ENCODE measurements at places on chromosomes 6 and 20.

- no peak for DNase-seq
Observed at GRCh38 chr6:4743062-4743461, 33.1 kb upstream of the CDYL start.

DNA sequence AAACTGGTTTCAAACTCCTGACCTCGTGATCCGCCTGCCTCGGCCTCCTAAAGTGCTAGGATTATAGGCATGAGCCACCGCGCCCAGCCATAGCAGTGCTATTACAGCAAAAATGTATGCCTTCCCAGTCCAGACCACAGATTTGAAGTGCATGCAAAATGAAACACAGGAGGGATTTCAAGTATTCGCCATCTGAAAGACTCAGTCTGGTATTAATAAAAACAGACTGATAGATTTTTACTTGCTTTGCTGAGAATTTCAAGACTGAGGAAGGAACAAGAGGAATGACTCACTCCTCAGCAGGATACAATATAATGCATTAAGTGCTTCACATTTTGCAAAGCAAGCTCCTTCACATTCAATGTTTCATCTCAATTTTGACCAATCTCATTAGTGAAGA, 134.9 kb downstream of the TMEM200A start:
- DNase-seq, result no peak

DNA sequence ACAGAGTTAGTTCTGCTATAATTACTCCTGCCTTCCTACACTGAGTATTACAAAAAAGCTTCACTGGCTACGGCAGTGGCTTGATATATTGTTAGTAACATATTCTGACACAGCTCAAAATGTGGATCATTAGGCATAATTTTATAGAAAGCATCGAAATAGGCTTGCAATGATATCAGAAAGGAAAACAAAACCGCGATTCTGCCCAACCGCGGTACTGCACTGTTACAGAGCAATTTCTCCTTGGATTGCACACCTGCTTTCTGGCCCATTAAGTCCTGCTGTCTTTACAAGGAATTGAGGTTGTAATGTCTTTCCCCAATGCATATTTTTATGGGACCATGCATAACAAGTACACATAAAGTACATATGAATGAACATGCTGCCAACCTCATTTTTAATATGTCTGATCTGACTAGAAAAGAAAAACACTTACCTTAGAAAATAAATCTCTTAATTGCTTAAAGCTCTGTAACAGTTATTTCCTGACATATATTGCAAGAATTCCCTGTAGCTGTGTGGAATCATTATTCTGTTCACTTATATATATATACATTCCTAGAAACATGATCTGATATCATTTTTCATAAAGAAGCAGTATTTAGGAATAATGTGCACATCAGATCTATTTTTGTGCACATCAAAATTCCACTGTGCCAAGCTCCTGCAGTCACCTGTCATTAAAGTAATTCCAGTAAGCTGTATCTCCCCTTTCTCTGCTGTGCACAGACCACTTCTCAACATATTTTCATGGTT, 763.9 kb downstream of the HACE1 start:
- no peak for DNase-seq

- no peak for DNase-seq
Observed at GRCh38 chr6:110357664-110358552, at the start of gene METTL24. Gene METTL24 (minus strand): TSS chr6:110358349. CDS start chr6:110358272, 77 bp downstream.

DNA sequence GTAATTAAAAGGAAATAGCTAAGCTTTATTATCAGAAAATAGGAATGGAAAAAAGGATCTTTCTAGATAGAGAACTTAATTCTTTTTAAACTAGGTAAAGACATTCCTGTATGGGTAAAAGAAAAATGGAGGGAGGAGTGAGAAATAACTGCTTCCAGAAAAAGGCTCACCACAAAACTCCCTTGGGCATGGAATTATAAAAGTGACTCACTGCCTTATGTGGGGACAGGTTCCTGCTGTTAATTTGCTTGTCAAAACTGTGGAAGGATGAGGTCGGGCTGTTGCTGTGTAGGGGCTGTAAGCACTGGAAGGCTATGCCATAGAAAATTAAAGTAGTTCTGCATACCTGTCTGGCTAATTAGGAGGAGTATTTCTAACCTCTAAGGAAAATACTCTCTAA, 158.7 kb downstream of the UBE3D start:
- no peak for DNase-seq

DNA sequence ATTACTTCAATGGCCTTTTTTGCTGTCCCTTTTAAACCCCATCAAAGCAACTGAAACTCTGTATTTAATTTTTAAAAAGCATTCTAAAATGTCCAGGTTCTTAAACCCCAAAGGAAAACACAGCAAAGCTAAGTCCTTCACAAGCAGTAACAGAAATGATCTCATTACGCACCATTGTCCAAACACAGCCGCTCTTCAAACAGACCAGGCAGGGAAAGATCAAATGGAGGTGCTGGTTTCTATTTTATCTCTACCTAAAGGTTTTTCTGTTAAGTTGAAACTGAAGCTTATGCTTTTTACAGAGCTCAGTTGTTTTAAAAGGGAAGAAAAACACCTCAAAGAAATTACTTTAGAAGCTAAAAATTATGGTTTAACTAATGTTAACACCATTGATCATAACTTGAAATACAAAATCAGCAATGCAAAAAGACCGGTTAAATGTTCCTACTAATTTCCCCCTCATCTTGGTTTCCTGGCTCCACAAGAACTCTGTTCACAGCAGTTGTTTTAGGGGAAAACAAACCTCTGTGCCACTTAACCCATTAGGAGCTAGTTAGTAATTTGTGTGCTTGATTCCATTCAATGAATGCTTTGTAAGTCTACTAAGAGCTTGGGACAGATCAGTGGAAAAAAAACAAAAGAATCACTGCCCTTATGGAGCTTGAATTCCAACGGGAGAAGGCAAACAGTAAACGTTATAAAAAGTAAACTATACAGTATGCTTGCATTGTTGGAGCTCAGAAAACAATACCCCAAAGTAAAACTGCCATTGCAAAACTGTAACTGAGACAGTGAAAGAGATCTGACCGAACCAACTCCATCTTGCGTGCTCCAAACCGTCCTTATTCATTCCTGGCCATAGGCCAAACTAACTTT, 87.4 kb downstream of the CD24 start:
- no peak for DNase-seq

GRCh38 chr20:59662856-59663512, 58.6 kb downstream of the PHACTR3 start:
- no peak for DNase-seq

DNA sequence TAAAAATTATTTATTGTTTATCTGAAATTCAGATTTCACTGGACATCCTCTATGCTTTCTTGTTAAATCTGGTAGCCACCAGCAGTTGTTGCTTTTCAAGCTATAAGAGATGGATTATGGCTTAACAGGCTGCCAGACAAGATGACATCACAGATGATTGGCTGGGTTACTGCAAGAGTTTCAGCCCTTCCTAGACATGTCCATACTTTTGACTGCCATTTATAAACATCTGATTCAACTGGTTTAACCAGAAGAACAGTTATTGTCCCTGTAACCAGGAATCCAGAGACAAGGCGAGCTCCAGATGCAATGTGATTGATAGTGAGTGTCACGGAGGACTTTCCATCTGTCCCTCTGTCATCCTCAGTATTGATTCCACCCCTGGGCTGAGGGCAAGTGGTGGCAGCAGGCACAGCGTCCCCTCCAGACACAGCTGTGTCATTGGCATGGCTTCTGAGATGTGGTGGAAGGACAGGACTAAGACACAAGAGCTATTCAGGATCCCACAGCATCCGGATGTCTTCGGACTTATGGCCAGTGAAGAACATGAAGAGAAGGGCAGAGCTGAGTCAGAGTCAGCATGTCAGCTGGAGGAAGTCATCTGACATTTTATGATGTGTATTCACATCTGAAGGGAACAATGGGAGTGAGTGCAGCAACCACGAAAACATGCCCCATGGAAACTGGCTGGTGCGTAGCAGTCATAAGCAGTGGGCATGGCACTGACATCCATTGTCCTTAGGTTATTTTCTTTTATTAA, 284.5 kb upstream of the CDYL start:
- no peak for DNase-seq

DNA sequence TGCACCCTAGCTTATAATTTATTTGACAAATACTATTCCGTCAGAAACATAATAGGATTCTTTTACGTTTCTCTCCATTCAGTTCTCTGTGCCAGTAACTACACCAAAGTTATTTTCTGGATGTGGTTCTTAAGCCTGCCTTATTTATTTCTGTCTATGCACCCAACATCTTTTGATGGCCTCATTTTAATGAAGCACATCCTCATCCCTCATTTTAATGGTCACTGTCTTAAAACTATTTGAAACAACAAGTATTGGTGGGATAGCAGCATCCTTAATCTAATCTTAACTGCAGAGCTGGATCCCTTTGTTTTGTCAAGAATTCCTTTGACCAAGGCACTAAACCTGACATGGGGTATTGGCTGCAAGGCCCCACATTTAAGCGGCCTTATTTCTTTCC, 11.0 kb downstream of the FAM135A start:
- DNase-seq, result no peak

DNA sequence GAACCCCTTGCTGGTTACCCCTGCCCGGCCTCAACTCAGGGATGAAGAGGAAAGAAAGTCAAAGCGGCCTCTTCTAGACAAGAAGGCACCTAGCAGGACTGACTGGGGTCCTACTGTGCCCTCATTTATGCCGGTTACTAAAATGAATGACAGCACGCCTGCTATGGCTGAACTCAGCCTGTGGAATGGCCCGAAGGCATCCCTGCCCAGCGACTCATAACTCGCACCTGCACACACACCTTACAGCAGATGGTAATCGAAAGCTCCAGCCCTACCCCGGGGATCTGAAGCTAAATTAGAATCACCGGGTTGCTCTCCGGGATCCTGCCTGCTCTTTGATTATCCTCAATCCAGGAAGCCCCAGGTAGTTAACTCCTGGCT, 747 bp upstream of the TXNDC5 start:
- DNase-seq, result no peak

DNA sequence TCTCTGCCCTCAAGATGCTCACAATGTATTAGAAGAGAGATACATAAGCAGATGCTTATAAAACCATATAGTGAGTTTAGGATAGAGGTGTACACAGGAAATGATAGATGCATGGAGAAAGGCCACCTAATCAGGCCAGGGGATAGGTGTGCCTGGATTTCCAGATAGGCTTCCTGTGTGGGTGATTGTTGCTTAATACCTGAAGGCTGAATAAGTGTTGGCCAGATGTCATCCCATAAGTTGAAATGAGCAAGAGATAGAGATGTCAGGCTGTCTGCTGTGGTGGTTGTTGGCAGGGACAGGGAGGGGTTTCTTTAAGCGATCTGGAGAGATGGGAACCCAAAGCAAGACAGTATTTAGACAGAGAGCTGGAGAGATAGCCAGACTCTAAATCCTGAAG, 109.8 kb upstream of the SGK1 start:
- DNase-seq, result no peak

DNA sequence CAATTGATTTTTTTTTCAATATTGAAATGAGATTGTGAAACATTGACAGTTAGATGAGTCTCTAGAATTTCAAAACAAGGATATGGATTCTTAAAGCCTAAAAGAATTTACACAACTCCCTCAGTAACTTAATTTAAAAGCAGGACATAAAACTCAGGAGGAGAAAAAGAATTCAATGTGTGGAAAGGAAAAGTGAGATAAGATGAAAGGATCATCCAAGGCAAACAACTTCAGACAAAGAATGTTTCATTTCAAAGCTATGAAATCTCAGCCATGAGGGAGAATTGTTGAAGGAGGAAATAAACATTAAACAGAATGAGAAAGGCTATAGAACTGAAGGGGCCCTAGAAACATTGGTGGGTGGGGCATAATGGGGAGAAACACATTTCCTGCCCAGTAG, 191.7 kb upstream of the NOX3 start:
- DNase-seq, result no peak

GRCh38 chr20:50517817-50518154, 7.6 kb downstream of the PTPN1 start:
- no peak for DNase-seq

DNA sequence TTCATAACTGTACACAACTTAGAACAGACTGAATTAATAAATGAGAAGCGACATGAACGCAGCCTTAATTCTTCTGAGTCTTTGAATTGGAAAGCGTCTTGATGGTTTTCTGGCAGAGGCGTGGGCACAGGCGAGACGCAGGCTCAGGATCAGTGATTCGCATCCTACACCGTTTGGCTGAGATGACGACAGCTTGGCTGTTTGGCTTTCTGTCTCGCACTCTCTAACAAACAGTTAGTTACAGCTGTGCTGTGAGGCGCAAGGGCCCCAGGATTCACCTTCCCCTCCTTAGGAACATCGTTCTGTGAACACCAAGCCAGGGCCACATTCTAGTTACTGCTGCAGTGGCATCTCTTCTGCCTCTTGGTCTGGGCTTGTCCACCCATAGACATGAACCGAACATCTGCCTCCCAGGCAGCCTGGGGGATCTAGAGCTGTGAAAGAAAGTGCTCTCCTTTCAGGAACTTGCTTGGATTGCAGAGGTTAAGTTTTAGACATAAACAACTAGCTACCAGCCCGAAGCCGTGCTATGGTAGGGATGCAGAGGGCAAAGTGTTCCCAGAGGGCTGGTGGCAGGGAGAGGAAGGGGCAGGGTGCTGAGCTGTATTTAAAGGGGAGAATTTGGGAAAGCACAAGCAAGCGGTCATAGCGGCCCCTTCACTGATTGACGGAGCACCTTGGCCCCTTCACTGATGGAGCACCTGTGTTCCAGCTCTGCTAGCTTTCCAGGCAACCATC, 49.6 kb downstream of the TCP11 start:
- DNase-seq, result peak; percentile 32
